ENCODE measurements at places on chromosomes 1 and 21. TPM values are rescaled to one million over a fixed set of nuclear protein-coding genes. Genes with fewer than 3 reads are reported as not detected.

EXO1 gene
- total RNA-seq: 0.41 TPM

SYNJ1 gene
- total RNA-seq: 27.6 TPM

CXADR gene
- 1.4 TPM for total RNA-seq

SH2D1B gene
- total RNA-seq: not detected

ABCA4 gene
- not detected for total RNA-seq

STIL gene
- total RNA-seq: 2.6 TPM

KRTAP10-2 gene
- total RNA-seq: not detected

DNA sequence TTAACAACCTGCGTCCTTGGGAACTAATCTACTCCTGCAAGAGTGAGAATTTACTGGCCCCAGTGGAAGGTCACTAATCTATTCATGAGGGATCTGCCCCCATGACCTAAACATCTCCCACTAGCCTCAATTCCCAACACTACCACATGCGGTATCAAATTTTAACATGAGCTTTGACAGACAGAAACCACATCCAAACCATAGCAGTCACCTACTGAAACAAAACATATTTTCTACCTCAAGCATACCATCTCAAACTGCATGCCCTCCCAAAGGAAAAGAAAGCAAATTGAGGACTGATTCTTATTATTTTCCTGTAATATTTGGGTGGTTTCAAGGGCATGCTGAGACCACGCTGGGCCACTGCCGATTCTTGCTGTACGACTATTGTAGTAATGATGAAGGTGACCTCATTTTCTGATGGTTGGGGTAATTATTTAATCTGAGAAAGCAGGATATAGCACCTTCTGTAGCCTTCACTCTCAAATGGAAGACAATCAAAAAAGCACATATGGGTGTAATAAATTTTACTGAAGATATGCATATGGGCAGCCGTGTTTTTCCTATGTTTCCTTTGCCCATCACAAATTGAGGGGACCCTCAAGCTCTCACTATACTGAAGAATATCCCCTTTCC, 13.2 kb upstream of the GBP5 start:
- H3K4me1 ChIP-seq: peaks cover 75% of the 10 kb centered on the region
- DNase-seq: no peak
- peak overlapping the region; percentile 61 for H3K27ac ChIP-seq
- H3K36me3 ChIP-seq: no peaks in the 10 kb centered on the region
- peak overlapping the region; percentile 14 for H3K4me3 ChIP-seq
- H3K27me3 ChIP-seq: no peaks in the 10 kb centered on the region

DNA sequence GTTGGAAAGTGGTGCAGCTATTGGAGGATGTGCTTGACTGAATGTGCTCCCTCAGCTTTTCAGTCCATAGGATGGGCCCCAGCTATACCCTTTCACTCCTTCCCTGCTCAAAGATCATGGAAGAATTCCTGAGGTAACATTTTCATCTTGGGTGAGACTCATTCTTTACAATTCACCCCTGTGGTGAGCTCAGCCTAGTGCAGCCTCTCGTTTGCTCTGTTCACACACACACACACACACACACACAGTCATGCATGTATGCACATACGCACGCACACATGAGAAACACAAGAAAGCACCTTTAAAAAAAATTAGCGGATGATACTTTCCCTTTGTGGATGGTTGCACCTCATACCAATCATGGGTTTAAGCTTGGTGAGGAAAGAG, 25.8 kb downstream of the CCN1 start:
- no peaks in the 10 kb centered on the region for H3K4me1 ChIP-seq
- H3K27me3 ChIP-seq: no peaks in the 10 kb centered on the region
- H3K4me3 ChIP-seq: no peak overlapping the region

DNA sequence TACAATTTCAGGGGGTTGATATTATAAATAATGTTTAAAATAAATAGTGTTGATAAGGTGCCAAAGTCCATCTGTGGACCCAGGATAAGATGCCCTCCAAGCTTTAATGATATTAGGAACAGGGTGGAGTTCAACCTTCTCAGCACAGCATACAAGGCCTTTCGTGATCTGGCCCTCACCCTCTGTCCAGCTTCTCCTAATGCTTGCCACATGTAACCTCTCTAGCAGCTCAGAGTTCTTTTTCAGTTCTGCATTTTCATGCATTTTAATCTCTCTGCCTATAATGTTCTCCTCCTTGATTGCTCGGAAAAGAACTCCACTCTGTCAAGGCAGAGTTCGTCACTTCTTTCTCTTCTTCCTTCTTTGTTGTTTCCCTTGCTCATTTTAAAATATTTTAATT, 21.4 kb upstream of the SMAP2 start:
- DNase-seq: no peak
- no peak overlapping the region for H3K4me3 ChIP-seq
- H3K27ac ChIP-seq: no peak overlapping the region
- H3K36me3 ChIP-seq: no peaks in the 10 kb centered on the region

- no peak for DNase-seq
- H3K4me1 ChIP-seq: peaks cover 26% of the 10 kb centered on the region
These were observed 33.6 kb upstream of the DIP2A start for GRCh38 chr21:46425041-46425440.

GRCh38 chr1:55536545-55536865, 321.3 kb upstream of the USP24 start:
- H3K4me3 ChIP-seq: no peak overlapping the region
- H3K27me3 ChIP-seq: no peaks in the 10 kb centered on the region
- no peak overlapping the region for H3K27ac ChIP-seq
- H3K4me1 ChIP-seq: no peaks in the 10 kb centered on the region
- H3K36me3 ChIP-seq: no peaks in the 10 kb centered on the region
- no peak for DNase-seq

GRCh38 chr1:21818656-21819055, 6.6 kb downstream of the LDLRAD2 start:
- H3K27me3 ChIP-seq: peaks cover 3% of the 10 kb centered on the region
- H3K27ac ChIP-seq: no peak overlapping the region
- H3K36me3 ChIP-seq: no peaks in the 10 kb centered on the region
- no peak overlapping the region for H3K4me3 ChIP-seq
- H3K4me1 ChIP-seq: no peaks in the 10 kb centered on the region

GRCh38 chr1:36207339-36207738, 16.9 kb upstream of the THRAP3 start:
- no peaks in the 10 kb centered on the region for H3K36me3 ChIP-seq
- no peak for DNase-seq
- H3K27ac ChIP-seq: no peak overlapping the region
- no peaks in the 10 kb centered on the region for H3K4me1 ChIP-seq

- no peak overlapping the region for H3K4me3 ChIP-seq
- H3K27ac ChIP-seq: peak overlapping the region; percentile 74
- H3K36me3 ChIP-seq: peaks cover 17% of the 10 kb centered on the region
- H3K27me3 ChIP-seq: no peaks in the 10 kb centered on the region
These were observed 835 bp downstream of the CCDC30 start for GRCh38 chr1:42463921-42464320.

GRCh38 chr1:159915571-159916241, 9.6 kb downstream of the TAGLN2 start:
- H3K36me3 ChIP-seq: peaks cover 35% of the 10 kb centered on the region
- peaks cover 70% of the 10 kb centered on the region for H3K4me1 ChIP-seq
- no peak for DNase-seq
- H3K27ac ChIP-seq: no peak overlapping the region

DNA sequence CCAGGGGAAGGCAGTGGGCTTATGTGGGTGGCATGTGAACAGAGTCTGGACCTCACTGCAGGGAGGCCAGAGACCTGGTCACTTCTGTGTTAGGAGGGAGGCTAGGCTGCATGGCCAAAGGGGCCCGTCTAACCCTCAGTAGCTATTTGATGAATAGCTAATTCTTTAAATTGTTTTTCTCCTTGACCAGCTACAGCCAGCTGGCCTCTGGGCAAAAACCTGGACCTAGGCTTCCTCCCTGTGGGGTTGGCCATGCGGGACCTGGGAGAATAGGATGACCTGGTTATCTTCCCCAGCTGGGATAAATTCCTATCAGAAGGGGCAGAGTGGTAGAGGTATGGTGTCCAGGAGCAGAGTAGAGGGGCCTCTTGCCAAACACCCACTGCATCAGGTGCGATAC, 79.4 kb downstream of the TNR start:
- H3K36me3 ChIP-seq: no peaks in the 10 kb centered on the region
- no peaks in the 10 kb centered on the region for H3K4me1 ChIP-seq
- H3K27me3 ChIP-seq: no peaks in the 10 kb centered on the region
- no peak overlapping the region for H3K27ac ChIP-seq
- DNase-seq: no peak

DNA sequence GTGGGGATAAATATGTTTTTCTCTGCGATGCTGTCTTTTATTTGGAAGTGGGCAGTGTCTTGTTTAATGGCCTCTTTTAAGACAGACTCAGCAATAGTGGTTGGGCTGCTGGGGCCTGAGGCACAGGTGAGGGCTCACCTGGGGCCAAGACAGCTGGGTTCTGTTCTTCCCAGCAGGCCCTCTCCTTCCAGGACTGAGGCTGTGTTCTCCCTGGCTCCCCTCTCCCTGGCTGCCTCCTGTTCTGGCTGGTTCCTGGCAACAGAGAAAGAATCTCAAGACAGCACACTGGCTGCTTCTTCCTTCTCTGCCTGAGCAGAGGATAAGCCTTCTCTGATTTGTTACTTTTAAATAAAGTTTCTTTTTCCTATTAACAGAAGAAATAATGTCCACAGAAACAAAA, 7.4 kb upstream of the GRHL3 start:
- H3K4me3 ChIP-seq: no peak overlapping the region
- no peaks in the 10 kb centered on the region for H3K36me3 ChIP-seq
- DNase-seq: no peak
- H3K27ac ChIP-seq: no peak overlapping the region
- no peaks in the 10 kb centered on the region for H3K4me1 ChIP-seq

DNA sequence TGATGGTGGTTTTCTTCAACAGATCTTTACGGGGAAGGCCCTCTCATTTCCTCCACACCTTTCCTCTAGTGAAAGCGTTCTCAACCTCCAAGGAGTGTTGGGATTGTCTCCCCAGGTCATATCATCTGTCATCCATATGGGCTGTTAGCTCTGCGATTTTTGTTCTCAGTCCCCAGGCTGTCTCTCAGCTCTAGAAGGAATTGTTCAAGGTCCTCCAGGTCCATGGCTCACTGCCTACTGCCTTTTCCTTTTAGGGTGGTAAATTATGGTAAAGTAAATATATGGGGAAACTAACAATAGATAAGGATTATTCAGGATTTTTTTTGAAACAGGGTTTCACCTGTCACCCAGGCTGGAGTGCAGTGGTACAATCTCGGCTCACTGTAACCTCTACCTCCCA, 37.6 kb downstream of the ELF3 start:
- peaks cover 3% of the 10 kb centered on the region for H3K27me3 ChIP-seq
- no peak for DNase-seq
- H3K36me3 ChIP-seq: no peaks in the 10 kb centered on the region
- no peak overlapping the region for H3K4me3 ChIP-seq
- H3K4me1 ChIP-seq: no peaks in the 10 kb centered on the region
- no peak overlapping the region for H3K27ac ChIP-seq

DNA sequence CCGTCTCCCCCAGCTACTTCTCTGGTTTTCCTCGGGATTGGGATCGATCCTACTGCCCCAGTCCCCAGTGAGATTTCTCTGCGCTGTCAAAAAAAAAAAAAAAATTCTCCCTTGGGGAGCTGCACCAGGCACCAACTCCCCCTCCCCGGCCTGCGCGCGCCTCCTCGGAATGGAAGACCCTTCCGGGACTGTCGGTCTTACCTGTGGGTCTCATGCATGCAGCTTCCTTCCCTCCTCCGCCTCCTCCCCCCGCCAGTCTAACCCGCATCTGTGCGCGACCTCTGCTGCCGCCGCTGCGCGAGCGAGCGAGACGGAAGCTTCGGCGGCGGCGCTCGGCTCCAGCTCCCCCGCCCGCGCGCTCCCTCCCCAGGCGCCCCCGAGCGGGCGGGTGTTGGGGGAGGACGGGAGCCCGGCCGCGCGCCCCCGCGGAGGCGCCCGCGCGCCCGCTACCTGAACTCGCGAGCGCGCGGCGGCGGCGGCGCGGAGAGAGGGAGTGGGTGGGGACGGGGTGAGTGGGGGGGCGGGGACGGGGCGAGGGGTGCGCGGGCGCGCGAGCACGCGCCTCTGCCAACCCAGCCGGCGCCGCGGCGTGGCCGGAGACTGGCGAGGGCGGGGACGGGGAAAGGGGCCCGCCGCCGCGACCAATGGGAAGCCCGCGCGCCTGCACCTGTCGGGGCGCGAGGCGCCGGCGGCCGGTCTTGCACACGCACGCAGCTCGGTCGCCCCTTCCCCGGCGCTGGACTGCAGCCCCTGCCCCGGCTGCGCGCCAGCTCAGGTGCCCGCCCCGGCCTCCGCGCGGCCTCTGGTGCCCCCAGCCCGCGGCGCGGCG, at the start of gene SUSD4:
SUSD4 (minus strand) TSS at position 321 of the 829 bp plus-strand sequence. CDS start 751 bp downstream, outside the sequence.
- peak within 1 kb of the TSS; percentile 59 for H3K4me3 ChIP-seq
- no peaks in the 10 kb centered on the region for H3K36me3 ChIP-seq
- peaks cover 19% of the 10 kb centered on the region for H3K4me1 ChIP-seq
- DNase-seq: peak; percentile 82
- no peaks in the 10 kb centered on the region for H3K27me3 ChIP-seq

GRCh38 chr1:169457443-169457842, 28.3 kb downstream of the SLC19A2 start:
- H3K27ac ChIP-seq: no peak overlapping the region
- no peaks in the 10 kb centered on the region for H3K36me3 ChIP-seq
- H3K4me1 ChIP-seq: no peaks in the 10 kb centered on the region
- DNase-seq: no peak
- H3K27me3 ChIP-seq: no peaks in the 10 kb centered on the region

GRCh38 chr1:114700036-114700600, 4.8 kb upstream of the AMPD1 start:
- H3K27me3 ChIP-seq: no peaks in the 10 kb centered on the region
- DNase-seq: no peak
- H3K27ac ChIP-seq: no peak overlapping the region
- no peaks in the 10 kb centered on the region for H3K4me1 ChIP-seq
- no peaks in the 10 kb centered on the region for H3K36me3 ChIP-seq

GRCh38 chr1:30378991-30379581, 344.3 kb downstream of the MATN1 start:
- H3K27ac ChIP-seq: no peak overlapping the region
- H3K27me3 ChIP-seq: no peaks in the 10 kb centered on the region
- H3K4me1 ChIP-seq: no peaks in the 10 kb centered on the region

- H3K36me3 ChIP-seq: peaks cover 41% of the 10 kb centered on the region
- H3K4me1 ChIP-seq: peaks cover 96% of the 10 kb centered on the region
- H3K27ac ChIP-seq: peak overlapping the region; percentile 47
- no peak overlapping the region for H3K4me3 ChIP-seq
- no peak for DNase-seq
These were observed 162.5 kb upstream of the SGIP1 start for GRCh38 chr1:66371233-66372005.

DNA sequence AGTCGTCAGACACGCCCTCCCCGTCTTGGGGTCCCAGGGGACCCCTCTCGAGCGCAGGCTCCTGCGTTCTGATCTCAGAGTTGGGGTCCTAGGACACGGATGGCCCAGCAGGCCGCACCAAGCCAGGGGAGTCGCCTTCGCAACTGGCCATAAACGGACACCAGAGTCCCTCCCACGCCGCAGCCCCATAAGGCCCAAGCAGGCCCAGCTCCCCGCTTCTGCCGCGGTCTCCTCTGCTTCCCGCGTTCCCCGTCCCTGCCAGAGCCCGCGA, 633 bp downstream of the DMRTA2 start:
- H3K27me3 ChIP-seq: peaks cover 42% of the 10 kb centered on the region
- H3K4me1 ChIP-seq: peaks cover 32% of the 10 kb centered on the region
- H3K36me3 ChIP-seq: no peaks in the 10 kb centered on the region
- H3K27ac ChIP-seq: no peak overlapping the region

Data from CD4-positive, alpha-beta memory T cell (primary cell).